ENCODE measurements at places on chromosomes 5 and 9.
A peak's percentile ranks its signal among the peaks of the same experiment; 100 is the strongest.

GRCh38 chr9:126295516-126295915, 31.1 kb upstream of the MVB12B start:
- no peak for DNase-seq

GRCh38 chr9:123630233-123630632, 274.2 kb downstream of the CRB2 start:
- no peak for DNase-seq

DNA sequence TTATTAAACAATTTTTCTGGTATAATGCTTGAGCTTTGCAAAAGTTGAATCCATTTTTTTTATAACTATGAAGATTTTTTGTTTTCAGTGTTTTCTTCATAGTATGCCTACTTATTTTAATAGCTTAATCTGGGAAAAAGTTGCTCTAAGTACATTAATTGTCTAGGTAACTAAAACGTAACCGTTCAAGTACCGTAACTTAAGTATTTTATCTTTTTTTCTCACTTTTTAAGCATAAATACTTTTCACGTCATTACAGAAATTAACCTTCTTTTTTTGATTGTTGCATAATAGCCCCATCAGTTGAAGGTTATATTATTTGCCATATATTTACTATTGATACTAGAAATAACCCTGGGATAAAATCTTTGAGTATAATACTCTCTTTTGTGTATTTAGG, 15.2 kb downstream of the TNPO1 start:
- DNase-seq, result no peak

GRCh38 chr9:137310189-137311052, 8.3 kb upstream of the NRARP start:
- DNase-seq, result no peak

GRCh38 chr9:127689329-127690000, 17.3 kb upstream of the CFAP157 start:
- DNase-seq, result no peak

DNA sequence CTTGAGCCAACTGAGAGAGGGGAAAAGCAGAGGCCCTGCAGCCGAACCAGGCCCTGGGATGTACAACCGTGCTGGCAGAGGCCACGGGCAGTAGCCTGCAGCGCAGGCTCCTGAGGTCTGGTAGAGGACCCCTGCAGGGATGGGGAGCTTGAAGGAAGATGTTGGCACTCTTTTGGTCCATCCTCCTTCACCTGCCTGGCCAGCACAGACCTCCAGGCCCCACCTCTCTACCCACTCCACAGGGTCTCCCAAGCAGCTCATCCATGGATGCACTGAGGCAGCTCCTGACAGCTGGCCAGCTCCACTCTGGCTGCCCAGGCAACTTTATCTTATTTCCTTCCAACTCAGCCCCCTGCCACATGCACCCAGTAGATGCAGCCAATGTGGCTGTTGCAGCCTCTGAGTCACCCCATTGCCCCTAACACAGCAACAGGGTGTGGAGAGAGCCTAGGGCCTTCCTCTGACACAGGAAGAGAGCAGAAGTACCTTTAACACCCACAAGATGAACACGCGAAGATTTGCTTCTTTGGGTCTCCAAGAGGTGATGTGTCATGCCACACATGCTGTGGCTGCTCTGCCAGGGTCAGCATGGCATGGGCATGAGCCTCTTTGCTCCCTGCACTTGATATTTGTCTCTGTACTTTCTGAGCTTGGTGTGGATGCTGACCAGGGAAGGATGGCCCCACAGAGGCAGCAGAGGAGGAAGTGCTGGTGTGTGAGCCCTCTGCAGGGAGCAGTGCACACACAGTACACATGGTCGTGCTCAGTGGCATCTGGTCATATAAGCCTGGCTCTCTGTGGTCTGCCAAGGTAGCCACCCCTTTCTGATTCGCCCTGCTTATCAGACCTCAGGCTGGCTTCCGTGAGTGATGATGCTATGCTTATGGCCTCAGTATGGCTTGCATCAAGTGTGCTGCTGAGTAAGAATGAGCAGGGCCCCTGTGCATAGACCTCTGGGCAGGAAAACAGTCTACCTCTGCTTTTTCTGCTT, 117.2 kb downstream of the NRG2 start:
- DNase-seq, result no peak

- DNase-seq, result no peak
These were observed 98.6 kb upstream of the IER5L start for GRCh38 chr9:129276486-129277230.

GRCh38 chr5:53031695-53032096, 42.5 kb downstream of the ITGA2 start:
- no peak for DNase-seq

GRCh38 chr5:50709471-50709870, 43.0 kb downstream of the PARP8 start:
- no peak for DNase-seq

GRCh38 chr9:114072184-114073140, 5.6 kb downstream of the AMBP start:
- DNase-seq, result peak; percentile 66

DNA sequence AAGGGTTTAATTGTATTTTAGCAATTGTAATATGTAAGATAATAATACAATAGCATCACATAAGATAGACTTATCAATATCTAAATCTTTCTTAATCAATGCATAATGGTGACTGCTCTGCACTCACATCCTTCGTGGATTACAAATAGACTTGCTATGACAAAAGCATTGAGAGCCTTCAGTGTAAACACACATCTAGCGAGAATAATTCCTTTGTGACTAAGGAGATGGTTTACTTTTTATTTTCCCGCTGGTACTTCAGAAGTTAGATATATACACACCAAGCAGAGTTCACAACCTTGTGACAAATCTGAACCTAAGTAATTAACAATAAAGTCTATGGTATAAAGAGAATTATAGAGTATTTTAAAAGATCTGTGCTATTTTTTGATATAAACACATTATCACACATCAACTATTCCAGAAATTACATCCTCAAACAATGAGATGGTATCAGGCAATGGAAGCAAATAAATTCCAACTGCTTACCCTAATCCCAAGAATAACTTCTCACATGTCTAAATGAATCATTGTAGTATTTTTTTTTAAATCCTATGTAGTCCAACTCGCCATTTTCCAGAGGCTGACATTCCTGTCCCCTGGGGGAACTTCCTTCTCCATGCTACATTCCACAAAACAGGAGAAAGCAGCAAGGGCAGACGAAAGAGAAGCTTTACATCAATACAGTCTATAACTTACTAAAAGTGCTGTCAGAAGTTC, 51.2 kb downstream of the MAPKAP1 start:
- no peak for DNase-seq

GRCh38 chr9:34500623-34501267, 22.0 kb downstream of the ENHO start:
- DNase-seq, result peak; percentile 61

- no peak for DNase-seq
These were observed 74.9 kb downstream of the GTF3C4 start for GRCh38 chr9:132744881-132745755.

DNA sequence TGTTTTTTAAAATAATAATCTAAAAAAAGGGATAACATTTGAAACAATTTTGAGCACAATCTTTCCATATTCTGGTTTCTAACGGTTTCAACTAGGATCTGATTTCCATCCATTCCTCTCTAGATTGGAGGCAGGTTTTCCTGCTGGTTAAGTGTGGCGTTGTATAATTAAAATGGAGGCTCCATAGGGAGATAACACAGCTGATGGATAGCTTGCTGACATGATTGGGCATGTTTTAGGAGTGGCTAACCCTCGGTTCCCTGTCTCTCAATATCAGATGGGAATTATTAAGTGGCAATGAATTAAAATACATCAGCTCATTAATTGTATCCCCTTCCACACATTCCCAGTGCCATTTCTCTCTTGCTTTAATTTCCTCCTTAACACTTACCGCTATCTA, 209.0 kb downstream of the ALDH1A1 start:
- no peak for DNase-seq

GRCh38 chr5:150440948-150441812, 8.4 kb downstream of the RPS14 start:
- no peak for DNase-seq

GRCh38 chr9:133614056-133614455, 4.9 kb upstream of the FAM163B start:
- no peak for DNase-seq

DNA sequence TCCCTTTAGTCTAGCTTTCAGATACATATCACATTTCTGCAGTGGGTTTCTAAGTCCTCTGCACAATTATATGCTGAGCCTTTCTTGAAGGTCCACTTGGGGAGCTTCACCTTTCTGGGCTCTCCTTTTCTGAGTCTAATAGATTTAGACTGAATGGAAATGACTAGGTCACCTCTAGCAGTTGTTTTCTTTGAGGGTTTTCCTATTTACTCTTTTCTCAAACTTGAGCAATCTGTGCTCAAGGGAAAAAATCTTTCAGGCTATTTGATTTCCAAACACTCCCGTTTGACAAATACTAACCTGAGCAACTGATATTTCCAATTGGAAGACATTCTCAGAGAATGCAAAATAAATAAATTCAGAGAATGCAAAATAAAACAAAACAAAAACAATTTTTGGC, 39.0 kb downstream of the ISOC1 start:
- DNase-seq, result no peak

GRCh38 chr9:6852243-6852963, 94.6 kb downstream of the KDM4C start:
- DNase-seq, result no peak

GRCh38 chr9:129702589-129703520, 37.4 kb downstream of the PRRX2 start:
- no peak for DNase-seq

- no peak for DNase-seq
These were observed 237.7 kb upstream of the RASA1 start for GRCh38 chr5:87029951-87030350.

GRCh38 chr5:156634301-156634700, 215.8 kb upstream of the PPP1R2B start:
- DNase-seq, result no peak

DNA sequence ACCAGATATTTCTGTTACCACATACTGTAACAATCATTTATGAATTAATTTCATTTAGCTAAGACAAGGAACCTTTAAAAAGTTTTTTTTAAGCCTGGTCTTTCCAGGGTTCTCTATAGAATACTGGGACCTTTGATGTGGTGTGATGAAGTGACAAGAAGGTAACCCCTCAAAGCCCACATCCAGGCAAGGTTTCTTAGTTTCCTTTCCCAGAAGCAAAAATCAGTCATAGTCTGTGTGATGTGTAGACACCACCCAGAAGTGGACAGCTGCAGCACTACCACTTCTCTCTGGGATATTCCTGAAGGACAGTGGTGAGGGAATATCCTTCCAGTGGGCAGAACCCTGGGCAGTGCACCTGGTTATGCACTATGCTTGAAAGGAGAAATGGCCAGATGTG, 115.6 kb downstream of the TTC39B start:
- no peak for DNase-seq

DNA sequence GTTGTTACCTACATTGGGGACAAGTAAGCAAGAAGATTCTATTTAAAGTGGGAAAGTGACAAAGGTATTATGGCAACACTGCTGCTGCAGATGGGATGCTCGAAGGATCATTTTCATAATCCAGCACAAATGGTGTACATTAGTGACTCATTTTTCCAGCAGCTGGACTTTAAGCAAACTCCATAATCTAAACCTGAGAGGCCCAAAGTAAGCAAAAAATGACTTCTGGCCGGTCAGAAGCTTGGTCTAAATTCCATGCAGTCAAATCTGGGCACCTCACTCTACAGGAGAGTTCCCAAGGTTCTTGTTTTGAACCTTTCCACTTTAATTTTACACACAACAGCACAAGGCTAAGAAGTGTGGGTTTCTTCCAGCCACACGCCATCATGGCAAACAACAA, 43.6 kb upstream of the TRAF1 start:
- DNase-seq, result no peak

- no peak for DNase-seq
These were observed 623 bp downstream of the FLT4 start for GRCh38 chr5:180648658-180649296.

GRCh38 chr5:1262381-1262780, 32.5 kb downstream of the TERT start:
- DNase-seq, result no peak

- no peak for DNase-seq
These were observed 457.9 kb downstream of the NR2F1-AS1 start for GRCh38 chr5:93123127-93123526.

- DNase-seq, result no peak
These were observed 2.9 kb downstream of the SLC45A2 start for GRCh38 chr5:33981408-33982162.

GRCh38 chr5:174223355-174223754, 177.8 kb downstream of the NSG2 start:
- DNase-seq, result no peak

- DNase-seq, result peak; percentile 92
These were observed 27.0 kb upstream of the ANXA2R start for GRCh38 chr5:43066799-43067741.

DNA sequence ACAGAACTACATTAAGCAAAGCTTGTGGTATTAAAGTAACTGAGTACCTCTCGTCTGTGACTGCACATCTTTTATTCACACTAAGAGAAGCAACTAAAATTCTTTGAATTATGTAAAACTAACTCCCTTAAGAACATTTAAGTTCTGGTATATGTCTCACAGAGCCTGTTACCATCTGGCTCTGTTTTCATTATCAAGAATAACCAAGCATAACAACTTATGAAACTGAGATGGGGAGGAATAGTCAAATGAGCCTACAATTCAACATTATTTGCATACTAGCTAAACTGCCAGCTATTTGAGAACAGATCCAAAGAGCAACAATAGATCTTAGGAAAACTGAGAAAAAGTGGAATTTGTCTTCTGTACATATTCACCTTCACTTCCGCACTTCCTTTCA, 25.3 kb upstream of the ISOC1 start:
- no peak for DNase-seq

GRCh38 chr5:92353107-92354030, 970.3 kb upstream of the ARRDC3 start:
- no peak for DNase-seq

- DNase-seq, result peak; percentile 89
These were observed 48.7 kb upstream of the PSD2 start for GRCh38 chr5:139746691-139747582.

- no peak for DNase-seq
These were observed 181.9 kb downstream of the ZNF462 start for GRCh38 chr9:107044872-107045271.

DNA sequence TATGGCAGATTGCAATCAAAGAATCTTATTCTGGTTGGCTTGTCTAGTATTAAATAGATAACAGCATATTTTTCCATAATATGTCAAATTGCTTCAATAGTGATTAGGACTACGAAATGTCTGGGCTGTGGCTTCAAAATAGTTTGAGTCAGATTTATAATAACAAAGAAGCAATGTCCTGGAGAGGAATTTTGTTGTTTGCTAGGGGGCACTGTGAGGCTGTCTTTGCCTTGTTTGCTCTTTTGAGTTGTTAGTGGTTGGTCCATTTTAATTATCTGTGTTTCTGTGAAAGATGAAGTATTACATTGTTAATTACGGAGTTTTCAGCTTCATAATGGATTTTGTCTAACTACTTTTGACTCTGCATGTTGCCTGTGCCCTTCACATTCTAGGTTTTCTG, 713.6 kb downstream of the TLE4 start:
- peak; percentile 30 for DNase-seq

GRCh38 chr9:75132244-75132643, 43.9 kb downstream of the OSTF1 start:
- DNase-seq, result no peak

Data from NCI-H446 (cell line).